ENCODE measurements at places on chromosomes 3 and 15.
A peak's percentile ranks its signal among the peaks of the same experiment; 100 is the strongest.

GRCh38 chr3:190737446-190737845 is 125.0 kb downstream of the GMNC start:
- DNase-seq = no peak

- DNase-seq = peak; percentile 26
Observed at GRCh38 chr15:90221246-90221900, 12.4 kb downstream of the CIB1 start.

- DNase-seq = no peak
Observed at GRCh38 chr15:79370716-79371115, 59.8 kb downstream of the TMED3 start.

DNA sequence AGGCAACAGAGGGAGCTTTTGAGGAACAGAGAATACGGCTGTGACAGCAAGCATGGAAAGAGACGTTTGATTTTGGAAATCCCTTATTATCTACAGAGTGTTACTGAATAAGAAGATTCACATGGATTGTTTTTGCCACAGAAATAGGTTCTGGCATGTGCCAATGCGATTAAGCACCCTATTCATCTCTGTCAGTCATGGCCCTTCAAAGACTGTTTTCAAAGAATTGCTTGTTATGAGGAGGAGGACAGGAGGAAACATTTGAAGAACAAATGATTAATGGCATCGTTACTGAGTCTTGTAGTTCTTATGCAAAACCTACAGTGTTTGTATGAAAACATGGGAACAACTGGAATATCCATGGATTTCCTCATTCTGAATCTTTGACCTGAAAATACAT is 86.2 kb downstream of the EPHA6 start:
- no peak for DNase-seq

GRCh38 chr15:38538328-38539007 is 26.1 kb downstream of the RASGRP1 start:
- no peak for DNase-seq

DNA sequence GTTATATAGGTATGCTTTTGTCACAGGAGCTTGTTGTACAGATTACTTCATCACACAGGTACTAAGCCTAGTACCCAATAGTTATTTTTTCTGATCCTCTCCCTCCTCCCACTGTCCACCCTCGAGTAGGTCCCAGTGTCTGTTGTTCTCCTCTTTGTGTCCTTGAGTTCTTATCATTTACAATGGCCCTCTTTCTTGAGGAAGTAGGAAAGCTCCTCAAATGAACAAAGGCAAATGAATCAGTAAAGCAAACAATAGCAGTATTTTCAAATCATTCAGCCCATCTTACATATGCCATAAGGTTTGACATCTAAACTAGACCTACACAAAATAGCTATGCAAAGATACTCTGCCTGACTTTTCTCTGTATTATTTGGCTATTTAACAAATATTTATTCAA is 211.5 kb downstream of the CDIN1 start:
- no peak for DNase-seq

- no peak for DNase-seq
Observed at GRCh38 chr15:52220251-52220650, 29.1 kb upstream of the GNB5 start.

DNA sequence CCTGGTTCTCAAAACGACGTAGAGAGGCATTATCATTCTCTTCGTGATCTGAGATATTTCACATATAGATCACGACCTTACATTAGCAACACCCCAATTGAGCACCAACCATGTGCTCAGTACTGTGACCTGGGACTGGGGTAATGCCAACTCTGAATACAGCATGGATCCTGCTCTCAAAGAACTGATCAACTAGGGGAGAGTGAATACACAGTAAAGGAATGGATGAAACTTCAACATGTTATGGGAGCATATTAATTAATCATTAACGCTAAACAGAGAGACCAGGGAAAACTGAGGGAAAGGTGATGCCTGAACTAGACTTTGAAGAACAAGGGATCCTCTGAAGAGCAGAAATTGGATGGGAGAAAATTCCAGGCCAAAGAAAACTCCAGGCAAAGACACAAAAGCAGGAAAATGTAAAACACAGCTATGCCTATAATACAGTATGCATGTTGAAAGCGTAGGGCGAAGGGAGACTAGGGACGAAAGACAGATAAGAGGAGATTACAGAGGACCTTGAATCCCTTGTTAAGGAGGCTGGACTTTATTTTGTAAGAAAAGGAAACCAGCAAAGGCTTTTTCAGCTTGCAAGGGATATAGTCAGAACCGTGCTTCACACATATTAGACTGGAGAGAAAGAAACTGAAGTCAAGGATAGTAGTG is 105.7 kb downstream of the ANO10 start:
- no peak for DNase-seq

- no peak for DNase-seq
Observed at GRCh38 chr3:16813336-16813735, 71.4 kb upstream of the PLCL2 start.

DNA sequence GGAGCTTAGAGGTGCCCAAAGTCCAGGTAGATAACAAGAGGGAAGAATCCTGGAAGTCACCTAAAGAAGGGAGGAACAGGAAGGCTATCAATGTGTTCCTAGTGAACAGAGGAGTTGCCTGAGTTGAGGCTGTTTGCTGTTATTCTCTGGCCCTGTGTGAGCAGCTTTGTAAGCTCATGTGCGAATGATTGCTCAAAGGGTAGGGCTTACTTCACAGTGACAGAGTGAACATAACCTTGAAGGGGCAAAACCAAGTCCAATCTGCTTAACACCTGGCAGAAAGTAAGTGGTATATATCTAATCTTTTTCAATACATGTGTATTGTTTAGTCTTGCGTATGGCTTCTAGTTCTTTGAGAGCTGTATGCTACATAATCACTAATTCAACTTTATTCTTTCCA is 1153.6 kb downstream of the TUSC7 start:
- DNase-seq = no peak

- no peak for DNase-seq
Observed at GRCh38 chr3:47746264-47746663, 35.4 kb downstream of the SMARCC1 start.

GRCh38 chr3:36456784-36457183 is 76.5 kb downstream of the STAC start:
- DNase-seq = no peak

DNA sequence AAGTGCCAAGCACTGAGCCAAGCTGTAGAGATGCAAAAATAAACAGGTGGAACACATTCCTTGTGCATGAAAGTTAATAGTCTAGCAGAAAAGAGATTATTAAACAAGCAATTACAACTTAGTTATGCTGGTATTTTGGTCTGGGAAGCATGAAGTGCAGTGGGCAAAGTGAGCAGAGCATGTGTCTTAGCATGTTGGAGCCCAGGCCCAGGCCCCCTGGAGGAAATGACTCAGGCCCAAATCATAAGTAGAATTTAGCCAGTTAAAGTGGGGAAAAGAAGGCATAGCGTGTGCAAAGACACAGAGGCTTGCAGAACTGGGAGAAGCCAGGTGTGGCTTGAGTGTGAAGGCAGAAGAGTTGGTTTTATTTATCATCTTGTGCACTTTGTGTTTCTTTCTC is 163.8 kb upstream of the ATP11B start:
- DNase-seq = no peak

GRCh38 chr15:79003301-79003700 is 58.5 kb upstream of the CTSH start:
- DNase-seq = no peak

DNA sequence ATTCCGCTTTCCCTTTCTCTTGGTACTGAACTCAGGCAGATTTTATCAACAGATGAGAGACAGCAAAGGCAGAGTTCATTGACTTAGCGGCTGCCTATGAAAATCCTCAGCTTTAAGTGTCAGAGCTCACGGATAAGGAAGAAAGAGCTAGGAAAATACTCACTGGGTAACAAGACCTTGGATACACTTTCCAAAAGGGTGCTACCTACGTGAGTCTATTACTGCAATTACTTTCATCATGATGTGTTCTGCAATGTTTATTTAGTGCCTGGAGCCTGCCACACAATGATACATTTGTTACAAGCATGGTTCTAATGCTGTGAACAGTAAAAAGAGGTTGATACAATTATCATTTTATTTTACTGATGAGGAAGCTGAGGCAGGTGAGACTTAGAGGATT is 177.5 kb downstream of the GRM7 start:
- DNase-seq = no peak

DNA sequence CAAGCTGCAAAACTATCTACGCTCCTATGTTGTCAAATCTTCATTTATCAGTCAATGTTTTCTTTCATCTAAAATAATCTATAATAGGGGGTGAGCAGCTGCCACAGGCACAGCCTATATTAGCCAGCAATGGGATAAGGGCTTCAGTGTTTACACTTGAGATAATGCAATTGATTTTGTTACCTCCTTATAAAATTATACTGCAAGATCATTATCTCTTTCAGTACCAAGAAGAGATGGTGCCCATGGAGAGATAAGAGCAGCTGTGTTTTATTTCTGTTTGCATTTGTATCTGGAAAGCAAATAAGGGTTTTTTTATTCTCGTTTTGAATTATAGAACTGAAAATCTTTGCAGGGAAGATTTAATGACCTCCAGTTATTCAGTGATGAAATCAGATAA is 68.9 kb downstream of the PLD1 start:
- DNase-seq = no peak

DNA sequence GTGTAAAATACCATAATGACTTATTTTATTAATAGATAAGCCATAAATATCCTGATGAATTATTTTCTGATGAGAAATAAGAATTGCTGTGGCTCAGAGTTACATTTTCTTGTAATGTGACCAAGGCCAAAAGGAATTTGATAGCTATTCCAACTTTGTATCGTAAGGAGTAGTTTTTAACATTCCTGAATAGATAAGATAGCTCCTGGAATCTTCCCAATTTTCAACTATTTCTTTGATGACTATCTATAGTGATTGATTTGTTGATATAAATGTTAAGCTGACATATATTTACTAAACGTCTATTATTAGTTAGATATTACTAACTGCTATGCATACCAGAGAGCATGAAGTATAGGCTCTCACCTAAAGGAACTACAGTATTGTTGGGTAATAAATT is 49.1 kb upstream of the SATB1 start:
- DNase-seq = no peak

- DNase-seq = no peak
Observed at GRCh38 chr3:173913397-173913796, 515.9 kb downstream of the NLGN1 start.

DNA sequence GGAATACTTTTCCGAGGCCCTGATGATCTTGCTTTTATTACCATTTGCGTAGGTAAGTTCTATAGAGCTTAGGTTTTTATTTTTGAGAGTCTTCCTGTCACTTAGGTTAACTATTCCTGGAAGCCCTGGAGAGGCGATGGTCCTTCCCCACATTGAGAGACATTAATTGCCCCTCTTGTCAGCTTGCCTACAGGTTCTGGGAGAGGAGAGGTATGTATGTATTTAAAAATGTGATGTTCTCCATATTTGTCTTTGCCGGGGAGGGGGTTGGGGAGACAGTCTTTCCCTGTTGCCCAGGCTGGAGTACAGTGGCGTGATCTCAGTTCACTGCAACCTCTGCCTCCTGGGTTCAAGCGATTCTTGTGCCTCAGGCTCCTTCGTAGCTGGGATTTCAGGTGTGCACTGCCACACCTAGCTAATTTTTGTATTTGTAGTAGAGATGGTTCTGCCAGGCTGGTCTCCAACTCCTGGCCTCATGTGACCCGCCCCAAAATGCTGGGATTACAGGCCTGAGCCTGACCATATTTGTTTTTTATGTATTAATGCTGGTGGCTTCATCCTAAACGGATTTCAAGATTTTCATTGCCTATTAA is 6.2 kb downstream of the RPSA start:
- DNase-seq = no peak

DNA sequence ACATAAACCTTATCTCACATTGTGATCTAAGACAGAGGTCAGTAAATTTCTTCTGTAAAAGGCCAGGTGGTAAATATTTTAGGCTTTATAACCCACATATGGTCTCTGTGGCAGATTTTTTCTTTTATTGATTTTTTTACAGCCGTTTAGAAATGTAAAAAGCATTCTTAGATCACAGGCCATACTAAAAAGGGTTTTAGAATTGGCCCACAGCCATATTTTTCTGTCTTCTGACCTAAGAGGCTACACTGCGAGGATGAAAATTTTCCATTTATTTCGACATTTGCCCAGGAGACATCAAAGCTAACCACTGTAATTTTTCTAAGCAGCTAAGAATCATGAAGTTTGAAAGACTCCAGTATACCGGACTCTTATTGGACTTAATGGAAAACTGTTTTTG is 377.2 kb upstream of the SGO1 start:
- no peak for DNase-seq

GRCh38 chr3:86830566-86830965 is 160.4 kb downstream of the VGLL3 start:
- no peak for DNase-seq

GRCh38 chr15:99980752-99981151 is 247.5 kb upstream of the LYSMD4 start:
- DNase-seq = no peak

DNA sequence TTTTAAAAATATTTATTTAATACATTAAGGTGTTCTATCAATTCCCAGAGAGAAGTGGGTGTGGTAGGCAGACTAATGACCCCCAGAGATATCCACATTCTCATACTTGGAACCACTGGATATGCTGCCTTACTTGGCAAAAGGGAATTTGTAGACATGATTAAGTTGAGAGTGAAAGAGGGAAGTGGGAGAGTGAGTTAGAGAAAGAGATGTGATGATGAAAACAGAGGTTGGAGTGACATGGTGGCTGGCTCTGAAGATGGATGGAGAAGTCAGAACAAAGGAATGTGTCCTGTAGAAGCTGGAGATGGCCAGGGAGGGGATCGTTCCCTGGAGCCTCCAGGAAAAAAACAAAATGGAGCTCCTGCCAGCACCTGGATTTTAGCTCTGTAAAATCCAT is 32.0 kb downstream of the TNFAIP8L3 start:
- no peak for DNase-seq

DNA sequence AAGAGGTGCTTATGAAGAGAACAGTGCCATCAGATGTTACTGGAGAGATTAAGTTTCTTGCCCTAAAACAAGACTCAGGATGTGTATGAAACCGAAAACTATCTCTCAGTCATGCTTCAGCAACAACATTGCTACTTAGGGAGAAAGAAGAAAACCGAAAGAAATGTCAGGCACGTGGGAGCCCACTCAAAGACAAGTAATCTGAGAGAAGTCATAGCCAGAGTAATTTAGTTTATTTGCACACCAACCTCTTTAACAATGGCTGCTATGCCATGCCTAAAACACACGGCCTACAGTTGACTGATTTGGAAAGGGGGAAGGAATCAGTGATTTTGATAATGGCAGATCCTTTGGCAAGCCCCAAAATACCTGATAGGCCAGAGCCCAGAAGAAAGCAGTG is 162.9 kb downstream of the TIGIT start:
- DNase-seq = no peak

- no peak for DNase-seq
Observed at GRCh38 chr3:13932578-13933295, 52.9 kb upstream of the WNT7A start.
